ENCODE measurements at places on chromosomes 5 and 9.
A peak's percentile ranks its signal among the peaks of the same experiment; 100 is the strongest.

DNA sequence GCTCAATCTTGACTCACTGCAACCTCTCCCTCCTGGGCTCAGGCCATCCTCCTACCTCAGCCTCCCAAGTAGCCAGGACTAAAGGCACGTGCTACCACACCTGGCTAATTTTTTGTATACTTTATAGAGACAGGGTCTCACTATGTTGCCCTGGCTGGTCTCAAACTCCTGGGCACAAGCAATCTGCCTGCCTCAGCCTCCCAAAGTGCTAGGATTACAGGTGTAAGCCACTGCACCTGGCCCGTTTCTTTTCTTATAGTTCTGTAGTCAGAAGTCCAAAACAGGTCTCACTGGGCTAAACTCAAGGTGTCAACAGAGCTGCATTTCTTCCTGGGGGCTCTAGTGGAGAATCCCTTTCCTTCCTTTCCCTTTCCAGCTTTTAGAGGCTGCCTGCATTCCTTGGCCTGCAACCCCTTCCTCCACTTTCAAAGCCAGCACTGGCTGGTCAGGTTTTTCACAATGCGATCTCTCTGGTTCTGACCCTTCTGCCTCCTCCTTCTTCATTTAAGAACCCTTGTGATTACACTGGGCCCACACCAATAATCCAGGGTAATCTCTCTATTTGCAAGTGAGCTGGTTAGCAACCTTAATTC lies 16.3 kb downstream of the IRF1 start:
- DNase-seq = no peak

DNA sequence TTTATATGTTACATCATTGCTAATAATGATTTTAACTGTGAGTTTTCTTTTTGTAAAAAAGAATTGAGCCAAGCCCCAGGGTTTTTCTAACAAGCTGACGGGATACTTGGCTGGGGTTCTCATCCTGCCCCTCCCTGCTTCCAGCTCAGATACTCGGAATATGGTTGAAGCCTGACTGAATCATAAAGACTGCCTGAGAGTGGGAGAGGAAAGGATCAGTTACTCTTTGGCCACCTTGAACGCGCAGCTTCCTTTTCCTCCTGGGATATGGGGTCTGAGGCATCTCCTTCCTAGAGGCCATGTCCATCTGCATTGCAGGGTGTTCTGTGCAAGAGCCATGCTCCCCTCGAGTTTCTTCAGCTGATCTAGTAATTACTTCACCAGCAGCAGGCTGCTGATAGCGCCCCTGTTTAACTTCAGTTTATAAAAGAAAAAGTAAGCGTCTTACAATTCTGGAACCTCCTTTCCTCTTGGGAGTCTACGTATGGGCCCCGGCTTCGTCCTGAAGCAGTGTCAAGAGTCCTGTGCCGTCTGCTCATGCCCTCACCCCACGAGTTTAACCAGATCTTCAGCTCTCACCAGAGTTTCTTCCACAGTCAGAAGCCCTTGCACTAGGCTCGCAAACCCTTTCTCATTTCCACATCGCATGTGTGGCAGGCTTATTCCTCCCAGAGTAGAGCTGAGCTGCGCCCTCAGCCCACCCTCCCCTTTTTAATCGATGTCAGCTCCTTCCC lies 130.0 kb downstream of the MVB12B start:
- DNase-seq = no peak

GRCh38 chr5:96129276-96129675 lies 167.6 kb upstream of the ELL2 start:
- DNase-seq = no peak

DNA sequence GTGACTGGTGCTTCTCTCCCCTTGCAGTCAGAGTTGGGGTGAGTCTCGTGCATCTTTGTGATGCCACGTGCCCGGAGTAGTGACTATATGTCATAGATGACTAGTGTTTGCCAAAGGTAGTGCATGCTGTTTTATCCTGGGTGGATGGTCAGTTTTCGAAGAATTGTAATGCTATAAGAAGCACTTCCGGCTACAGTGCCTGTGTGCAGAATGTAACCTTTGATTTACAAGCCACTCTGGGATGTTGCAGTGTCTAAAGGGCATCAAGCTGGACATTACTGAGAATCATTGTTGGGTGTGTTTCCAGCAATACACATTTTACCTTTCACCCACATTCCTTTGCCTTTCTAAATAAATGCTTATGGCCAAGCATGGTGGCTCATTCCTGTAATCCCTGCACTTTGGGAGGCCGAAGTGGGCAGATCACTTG lies 16.7 kb downstream of the MVB12B start:
- DNase-seq = no peak

DNA sequence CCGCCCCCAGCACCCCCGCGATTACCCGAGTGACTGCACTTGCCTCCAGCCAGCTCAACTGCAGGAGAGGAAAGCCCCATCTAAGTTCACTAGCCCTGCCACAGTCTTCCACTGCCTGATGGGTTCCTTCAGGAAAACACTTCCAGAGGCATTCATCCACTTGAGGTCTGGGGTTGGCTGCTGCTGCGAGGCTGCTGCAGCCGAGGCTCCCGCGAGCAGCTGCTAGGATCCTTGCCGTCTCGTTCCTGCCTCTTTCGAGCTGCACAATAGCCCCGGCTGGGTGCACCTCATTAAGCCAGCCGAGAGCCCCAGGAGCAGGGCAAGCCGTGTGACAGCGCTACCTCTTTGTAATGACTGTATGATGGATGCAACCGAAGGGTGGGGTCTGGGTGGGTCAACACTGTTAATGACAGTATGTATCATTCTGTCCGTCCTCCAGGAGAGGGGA lies 24.2 kb upstream of the ELAVL2 start:
- no peak for DNase-seq

DNA sequence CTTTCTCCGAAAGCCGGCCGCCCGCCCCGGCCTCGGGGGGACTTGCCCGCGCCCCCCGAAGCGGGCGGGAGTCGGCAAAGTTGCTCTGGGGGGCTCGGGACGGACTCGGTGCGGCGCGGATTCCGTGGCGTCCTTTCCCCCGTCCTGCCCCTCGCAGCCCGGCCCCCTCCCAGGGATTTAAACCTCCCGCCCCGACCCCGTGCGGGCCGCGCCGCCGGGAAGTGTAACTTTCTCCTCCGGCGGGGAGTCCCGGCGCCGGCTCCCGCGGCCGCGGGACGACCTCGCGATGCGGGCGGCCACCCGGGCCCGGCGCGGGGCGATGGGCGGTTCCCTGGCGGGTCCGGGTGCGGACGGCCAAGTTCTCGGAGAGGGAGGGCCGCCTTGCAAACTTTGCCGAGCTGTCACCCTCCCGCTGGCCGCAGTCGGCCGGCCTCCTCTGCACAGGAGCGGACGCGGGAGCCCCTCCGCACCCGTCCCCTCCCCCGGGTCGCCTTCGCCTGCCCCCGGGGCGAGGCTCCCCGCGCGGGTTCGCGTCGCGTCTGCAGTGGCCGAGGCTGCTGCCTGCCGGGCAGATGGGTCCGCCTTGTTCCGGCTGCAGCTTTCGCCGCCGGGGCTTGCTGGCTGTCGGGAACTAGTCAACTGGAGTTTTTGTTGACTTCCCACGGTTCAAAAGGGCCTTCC lies 732 bp downstream of the PBX3 start:
- DNase-seq = peak; percentile 20

GRCh38 chr5:134917070-134917815 lies 12.3 kb downstream of the PCBD2 start:
- no peak for DNase-seq

DNA sequence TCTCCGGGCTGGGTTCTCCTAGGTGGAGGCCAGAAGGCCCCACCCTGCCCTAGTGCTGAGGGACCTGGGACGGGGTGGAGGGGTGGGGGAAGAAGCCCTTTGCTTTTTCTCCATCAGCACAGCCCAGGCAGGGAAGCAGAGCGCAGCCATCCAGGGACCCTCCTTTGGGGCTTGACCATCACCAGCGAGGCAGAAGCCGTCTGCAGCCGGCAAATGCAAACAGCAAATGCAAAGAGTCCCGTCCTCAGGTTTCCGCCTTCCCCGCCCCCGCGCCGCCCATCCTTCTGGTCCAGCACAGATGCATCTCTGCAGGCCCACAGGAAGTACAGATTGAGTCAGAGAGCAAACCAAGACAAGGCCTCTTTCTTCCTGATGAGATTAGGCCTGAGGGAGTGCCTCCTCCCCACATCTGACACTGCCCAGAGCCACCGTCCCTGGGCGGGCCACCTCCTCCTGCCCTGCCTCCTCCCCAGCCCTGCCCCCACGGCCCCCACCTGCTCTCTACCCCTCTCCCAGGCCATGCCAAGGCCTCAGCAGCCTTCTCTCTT lies 23.4 kb downstream of the CORO2A start:
- peak; percentile 58 for DNase-seq

DNA sequence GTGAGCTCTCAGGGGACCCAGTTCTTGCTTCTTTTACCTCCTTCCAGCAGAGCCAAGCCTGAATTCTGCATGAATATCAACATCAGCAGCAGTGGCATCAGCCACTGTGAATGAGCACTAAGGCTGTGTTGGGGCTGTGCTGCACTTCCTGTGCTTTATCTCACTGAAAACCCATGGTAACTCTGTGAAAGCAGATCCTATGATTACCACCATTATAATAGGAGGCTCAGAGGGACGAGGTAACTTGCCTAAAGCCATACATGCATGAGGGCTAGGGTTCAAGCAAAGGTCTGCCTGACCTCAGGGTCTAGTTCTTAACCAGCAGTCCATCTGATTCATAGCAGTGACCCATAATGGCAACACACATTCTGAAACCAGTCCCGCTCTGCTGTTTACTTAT lies 60.5 kb upstream of the RAPGEF1 start:
- DNase-seq = no peak

- DNase-seq = no peak
Observed at GRCh38 chr5:41334221-41334620, 120.9 kb upstream of the C6 start.

GRCh38 chr5:149379177-149379761 lies at the start of gene IL17B:
TSS of gene IL17B (minus strand) at chr5:149379292. CDS start at chr5:149379225, 67 bp downstream.
- DNase-seq = no peak

DNA sequence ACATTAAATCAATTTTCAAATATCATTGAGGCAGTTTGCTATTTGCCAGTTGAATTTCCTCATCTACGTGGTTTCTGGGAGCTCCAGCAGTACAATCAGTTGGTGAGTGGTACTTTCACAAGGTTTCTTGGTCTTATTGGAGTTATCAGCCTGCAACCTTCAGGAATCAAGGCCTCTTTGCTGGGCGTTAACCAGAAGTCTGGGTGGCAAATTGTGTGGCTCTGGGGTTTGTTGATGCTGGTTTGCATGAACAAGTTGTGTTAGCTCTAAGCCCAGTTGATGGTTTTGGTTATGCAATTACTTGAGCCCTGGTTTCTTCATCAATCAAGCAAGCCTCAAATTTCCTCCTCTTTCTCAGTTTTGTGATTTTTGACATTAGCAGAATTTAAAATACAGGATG lies 152.9 kb upstream of the ANKRD55 start:
- DNase-seq = no peak

DNA sequence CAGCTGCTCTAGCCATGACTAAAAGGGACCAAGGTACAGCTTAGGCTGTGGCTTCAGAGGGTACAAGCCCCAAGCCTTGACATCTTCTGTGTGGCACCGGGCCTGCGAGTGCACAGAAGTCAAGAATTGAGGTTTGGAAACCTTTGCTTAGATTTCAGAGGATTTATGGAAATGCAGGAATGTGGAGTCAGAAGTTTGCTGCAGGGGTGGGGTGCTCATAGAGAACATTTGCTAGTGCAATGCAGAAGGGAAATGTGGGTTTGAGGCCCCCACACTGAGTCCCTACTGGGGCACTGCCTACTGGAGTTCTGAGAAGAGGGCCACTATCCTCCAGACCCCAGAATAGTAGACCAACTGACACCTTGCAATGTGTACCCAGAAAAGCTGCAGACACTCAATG lies 624.9 kb upstream of the FTMT start:
- no peak for DNase-seq

DNA sequence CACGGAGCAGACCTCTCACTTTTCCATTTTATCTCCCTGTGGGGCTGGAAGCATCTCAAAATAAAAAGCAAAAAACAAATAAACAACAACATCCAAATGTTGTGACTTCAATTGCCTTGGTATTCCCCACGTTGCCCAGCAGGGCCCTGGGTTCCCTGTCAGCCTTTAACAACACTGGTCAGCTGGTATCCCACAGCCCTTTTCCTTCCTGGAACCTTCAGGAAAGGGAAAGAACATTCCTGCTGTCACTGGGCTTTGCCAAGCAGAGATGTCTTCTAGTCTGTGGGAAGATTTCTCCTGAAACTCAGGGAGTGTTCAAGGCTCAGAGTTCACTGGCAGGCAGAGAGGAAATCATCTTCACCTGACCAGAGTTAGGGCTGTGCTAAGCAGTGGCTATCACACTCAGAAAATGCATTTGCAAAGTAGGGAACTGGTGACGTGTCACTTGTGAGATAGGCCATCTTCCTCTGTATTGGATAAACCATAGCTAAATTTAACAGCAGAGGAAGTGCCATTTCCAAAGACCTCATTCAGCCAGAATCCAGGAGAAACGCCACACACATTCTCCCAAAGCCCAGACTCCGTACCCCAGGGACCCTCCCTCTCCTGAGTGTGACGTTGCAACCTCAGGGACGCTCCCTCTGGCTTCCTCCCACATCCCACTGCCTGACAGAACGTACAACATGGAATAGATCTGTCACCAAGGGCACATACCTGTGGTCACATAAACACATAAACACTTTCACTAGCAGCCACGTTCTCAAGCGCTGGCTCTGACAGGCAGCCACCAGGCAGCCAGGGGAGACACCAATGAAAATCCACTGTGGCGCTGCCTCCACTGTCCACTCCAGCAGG lies 274.0 kb upstream of the DAPK1 start:
- DNase-seq = no peak

DNA sequence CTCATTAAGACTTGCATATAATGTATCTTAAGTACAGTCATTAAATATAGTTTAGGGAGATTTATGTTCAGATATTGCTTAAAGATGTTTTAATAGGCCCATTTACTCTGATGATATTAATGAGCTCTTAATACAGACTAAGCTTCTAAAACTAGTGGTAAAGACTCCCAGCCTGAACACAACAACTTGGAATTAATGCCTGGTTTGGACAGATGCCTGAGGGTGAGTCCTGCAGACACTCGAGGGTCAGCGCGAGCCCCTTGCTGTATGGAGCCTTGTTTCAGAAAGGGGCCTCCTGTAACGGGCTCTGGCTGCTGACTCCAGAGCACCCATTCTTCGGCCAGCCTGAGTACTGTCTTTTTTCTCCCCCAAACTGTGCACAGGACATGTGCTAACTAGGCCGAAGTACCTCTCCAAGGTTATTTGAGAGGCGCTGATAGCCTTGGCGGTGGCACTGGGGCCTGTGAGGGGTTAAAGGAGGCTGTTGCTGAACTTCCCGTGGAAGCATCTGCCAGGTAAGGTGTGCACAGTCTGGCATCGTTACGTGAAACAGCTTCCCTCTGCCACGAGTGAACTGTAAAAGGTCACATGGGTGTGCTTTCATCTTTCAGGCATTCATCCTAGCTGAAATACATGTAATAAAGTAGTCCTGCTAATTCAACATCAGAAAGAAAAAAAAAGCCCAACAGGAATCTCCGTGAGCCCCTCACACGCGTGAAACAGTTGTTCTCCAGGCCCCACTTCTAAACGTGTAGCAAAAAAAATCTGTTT lies 113.4 kb downstream of the MVB12B start:
- no peak for DNase-seq

GRCh38 chr9:130606887-130607600 lies 27.7 kb downstream of the FUBP3 start:
- no peak for DNase-seq

- no peak for DNase-seq
Observed at GRCh38 chr5:166088389-166089039, 2202.9 kb upstream of the WWC1 start.

GRCh38 chr5:149060325-149060724 lies 2.5 kb downstream of the SH3TC2 start:
- DNase-seq = no peak

All from activated naive CD4-positive, alpha-beta T cell treated with Interleukin-2 at 50 U/mL for 16 hours (primary cell).